NAMALWA (cell line): ENCODE measurements at places on chromosomes 1 and 21.

DNA sequence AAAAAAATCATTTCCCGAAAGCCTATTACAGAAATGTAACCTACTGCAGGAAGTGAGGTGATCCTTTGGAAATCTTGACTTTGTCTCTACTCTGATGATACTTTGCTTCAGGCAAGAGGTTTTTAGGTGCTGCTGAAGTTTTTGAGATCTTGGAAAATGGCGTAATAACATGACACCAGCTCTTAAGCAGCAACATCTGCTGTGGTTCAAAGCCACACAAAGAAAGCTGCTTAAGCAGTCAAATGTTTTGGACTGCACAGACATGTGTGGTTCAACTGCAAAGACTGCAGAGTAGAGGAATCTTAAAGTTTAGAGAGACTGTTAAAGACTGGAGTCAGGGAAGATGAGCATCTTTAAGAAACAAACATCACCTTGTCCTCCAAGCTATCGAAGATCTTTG lies 139.0 kb downstream of the RASAL2 start:
- no peak for DNase-seq

DNA sequence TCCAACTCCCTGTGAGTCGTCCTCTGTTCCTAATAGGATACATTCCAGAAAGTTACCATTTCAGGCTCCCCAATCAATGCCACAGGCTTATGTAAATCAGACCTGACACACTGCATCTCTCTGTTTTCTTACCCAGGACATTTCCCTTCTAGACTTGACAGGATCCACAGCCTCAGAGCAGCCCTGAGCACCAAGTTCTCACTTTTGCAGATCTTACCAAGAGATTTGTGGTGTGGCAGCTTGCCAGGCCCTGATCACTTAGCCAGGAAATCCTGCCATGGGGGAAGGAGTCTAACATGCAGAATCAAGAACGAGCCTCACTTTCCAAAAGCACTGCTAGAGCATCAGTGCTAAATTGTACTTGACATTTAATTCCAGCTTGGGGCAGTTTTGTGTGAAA lies 202.9 kb downstream of the TBX15 start:
- no peak for DNase-seq

DNA sequence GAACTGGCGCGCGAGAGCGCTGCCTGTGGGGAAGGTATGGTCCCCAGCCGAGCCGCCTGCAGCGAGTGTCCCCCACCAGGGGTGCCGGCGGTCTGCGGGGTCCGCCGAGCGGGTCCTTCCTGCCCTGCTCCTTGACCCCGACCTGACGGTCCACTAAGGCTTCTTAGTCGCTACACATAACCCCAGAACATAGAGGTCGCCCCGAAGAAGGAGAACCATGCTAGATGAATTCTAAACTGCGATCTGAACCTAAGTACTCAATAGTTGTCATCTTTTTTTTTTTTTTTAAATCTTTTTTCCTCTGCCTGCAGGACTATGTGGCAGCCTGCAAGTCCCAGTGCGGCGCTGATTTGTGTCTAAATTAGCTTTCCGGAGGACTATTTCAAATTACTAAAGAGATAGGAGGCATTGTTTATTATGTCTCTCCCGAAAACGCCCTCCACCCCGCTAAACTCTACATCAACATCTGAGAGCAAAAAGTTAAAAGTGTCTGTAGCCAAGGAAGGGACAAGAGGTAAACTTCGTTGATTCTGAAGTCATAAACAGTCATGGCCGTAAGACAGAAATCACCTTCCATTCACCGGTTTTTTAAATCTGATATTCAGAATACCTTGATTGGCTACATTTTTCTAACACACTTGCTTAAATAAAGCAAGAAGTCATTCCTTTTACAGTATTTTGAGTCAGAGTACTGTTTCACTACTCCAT lies 476 bp downstream of the AXDND1 start:
- DNase-seq = no peak

- peak; percentile 82 for DNase-seq
Observed at GRCh38 chr1:89525169-89525855, 683 bp downstream of the LRRC8B start.

GRCh38 chr1:119115311-119115710 lies 25.1 kb downstream of the WARS2 start:
- no peak for DNase-seq

- no peak for DNase-seq
Observed at GRCh38 chr21:34794686-34795085, 125.9 kb downstream of the CLIC6 start.

DNA sequence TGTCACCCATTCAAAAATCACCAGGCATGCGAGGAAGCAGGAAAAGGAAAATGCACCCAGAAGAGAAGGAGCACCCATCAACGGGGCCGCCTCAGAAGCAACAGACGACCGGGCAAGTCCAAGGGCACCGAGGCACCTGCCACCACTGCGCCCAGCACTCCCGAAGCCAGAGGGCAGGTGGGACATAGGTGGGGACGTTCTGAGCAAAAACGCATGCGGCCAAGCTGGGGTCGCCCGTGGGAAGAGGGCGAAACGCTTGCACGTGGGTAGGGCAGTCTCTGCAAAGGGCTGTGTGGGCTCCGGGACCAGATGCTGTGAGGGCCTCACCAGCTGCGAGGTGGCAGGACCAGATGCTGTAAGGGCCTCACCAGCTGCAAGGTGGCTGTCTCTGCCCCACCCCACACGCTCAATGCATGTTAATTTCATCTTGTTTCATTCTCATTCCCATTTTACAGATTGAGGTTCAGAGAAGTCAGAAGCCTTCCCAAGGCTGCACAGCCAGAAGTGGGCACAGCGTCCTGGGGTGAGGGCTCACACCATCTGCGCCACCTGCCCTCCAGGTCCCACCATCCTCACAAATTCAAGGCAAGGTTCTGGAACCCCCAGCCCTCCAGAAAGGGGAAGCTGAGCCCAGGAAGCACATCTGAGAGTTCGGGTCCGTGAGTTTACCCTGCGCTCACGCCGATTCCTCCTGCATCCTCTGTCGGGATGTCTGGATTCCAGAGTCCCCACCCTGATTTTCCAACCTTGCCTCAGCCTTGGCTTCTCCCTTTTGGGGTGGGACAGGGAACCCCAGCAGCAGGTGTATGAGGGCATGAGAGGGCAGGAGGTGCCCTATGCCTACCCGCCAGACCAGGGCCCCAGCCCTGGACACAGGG lies 8.2 kb upstream of the SAMD11 start:
- DNase-seq = peak; percentile 67

- no peak for DNase-seq
Observed at GRCh38 chr1:94068999-94069918, 51.7 kb downstream of the ABCA4 start.

- DNase-seq = no peak
Observed at GRCh38 chr1:9452516-9453140, 86.6 kb upstream of the SLC25A33 start.

DNA sequence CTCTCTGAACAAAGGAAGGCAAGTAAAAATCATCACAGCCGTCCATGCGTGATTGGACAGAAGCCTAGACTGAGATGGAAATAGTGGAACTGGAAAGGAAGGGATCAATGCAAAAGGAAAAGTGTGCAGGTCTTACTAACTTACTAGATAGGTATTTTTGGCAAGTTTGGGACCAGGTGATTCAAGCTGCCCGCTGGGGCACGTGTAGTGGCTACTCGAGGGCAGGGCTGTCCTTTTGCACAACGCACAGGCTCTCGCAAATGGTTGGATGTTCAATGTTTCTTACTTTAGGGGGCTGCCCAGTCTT lies 566 bp upstream of the ALG6 start:
- peak; percentile 10 for DNase-seq

DNA sequence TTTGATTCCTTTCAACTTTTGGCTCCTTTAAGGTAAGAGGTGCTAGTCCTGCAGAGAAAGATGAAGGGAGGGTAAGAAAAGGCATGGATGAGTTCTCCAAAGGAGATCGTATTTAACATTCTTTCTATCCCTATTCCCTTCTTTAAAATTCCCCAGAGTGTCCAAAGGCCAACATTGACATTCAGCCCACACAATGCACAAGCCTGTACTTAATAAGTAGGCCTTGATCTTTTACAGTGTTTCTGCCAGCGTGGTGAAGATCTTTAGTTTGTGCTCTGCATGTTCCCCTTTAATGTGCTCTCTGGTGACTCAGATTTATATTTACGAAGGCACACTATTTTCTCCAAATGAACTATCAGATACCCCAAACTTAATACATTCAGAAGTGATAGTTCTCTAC lies 582.5 kb upstream of the RGS18 start:
- no peak for DNase-seq

DNA sequence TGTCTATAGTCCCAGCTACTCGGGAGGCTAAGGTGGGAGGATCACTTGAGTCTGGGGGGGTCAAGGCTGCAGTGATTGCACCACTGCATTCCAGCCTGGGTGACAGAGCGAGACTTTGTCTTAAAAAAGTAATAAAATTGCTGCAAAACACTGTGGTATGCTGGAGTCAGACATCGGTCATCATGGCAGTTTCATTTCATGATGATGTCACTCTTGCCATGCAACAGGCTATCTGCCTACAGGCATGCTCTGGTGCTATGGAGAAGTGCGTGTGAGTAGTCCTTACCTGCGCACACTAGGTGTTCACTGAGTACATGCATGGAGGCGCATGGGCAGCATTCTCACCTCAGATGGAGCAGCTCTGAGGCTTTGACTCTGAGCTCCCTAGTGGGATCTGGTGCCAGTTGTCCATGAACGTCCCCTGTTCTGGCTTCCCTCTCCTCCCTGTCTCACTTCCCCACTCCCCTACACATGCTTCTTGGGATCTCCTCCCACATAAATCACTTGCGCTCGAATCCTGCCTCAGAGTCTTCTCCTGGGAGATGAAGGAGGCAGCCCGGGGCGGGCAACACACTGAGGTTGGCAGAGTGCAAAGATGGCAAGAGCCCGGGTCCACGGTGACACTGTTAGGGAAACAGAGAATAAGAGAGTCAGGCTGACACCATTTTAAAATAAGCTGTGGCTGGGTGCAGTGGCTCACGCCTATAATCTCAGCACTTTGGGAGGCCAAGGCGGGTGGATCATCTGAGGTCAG lies 10.4 kb upstream of the CELA3B start:
- DNase-seq = no peak
